ENCODE measurements at places on chromosomes 6 and 20.

GRCh38 chr20:63123331-63123741, 92.6 kb downstream of the YTHDF1 start:
- DNase-seq: no peak

DNA sequence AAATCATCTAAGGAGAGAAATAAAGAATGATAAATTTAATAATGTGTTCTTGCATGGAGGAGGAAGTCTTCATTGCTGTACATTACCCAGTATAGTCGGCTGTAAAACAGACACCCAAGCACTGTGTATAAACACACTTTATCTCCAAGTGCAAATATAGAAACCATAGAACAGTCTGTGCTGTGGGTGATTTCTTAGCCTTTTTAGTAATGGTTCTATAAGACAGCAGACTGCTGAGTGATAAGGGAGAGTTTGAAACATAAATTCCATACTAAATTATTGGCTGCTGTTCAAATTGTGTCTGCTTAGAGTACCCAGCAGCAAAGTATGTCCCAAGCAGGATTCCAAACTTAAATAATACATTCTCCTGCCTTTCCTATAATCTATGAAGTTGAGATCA, 4.6 kb downstream of the FILIP1 start:
- no peak for DNase-seq

DNA sequence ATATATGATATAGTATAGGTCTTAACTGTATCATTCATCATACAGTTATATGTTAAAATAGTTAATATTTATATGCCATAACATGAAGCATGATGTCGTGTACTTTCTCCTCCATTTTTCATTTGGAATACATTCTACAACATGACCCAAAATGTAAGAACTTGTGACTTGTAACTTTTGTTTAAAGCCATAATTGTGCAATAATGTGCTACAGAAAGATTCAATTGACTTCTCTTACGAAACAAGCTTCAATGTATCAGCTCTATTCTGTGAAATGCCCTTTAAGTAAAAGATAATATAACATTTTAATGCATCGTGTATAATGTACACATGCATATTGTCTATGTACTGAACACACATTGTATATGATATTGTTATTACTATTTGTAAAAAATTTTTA, 76.7 kb upstream of the FABP7 start:
- DNase-seq: no peak

GRCh38 chr6:169893624-169894023, 142.2 kb downstream of the ERMARD start:
- DNase-seq: no peak

GRCh38 chr20:34927736-34928135, 27.9 kb downstream of the GSS start:
- no peak for DNase-seq

DNA sequence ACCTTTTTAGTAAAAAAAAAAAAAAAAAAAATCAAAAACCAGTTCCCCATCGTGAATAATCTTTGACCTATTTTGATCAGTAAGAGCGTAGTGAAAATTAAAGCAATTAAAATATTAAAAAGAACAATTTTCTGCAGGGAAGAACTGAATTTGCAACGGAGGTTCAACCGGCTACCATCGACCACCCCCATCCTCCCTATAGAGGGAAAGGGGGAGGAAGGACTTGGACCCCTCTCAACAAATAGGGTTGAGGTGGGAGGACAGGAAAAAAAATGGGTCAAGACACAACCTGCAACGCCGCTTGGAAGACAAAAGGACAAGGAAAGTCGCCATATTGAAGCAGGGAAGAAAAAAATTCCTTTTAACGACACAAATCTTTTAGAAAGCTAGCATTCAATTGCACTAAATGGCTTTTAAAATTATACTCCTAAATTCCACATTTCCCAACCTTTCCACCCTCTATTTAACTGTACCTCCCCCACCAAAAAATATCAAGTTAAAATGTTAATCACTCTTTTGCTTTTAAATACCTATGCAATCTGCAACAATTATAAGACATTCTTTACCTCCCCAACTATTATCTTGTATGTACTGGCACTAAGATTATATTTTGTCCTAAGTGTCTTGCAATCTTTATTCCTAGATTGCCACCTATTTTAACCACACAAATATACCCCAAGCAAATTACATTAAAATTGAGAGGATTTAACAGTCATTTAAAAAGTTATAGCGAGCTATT, 1.7 kb downstream of the PPP1R10 start:
- DNase-seq: peak; percentile 63

- DNase-seq: no peak
These were observed 41.2 kb upstream of the CHRNA4 start for GRCh38 chr20:63402181-63402859.

DNA sequence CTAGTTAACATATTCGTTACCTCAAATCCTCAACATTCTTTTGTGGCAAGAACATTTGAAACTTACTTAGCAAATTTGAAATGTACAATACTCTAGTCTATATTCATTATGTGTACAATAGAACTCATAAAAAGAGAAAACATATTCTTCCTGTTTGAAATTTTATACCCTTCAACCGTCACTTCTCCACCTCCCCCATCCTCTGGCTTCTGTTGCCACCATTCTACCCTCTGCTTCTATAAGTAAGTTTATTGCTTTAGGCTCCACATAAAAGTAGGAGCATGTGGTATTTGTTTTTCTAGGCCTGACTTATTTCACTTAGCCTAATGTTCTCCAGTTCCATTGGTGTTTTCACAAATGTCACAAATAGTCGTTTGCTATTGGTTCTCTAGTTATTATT, 205.3 kb downstream of the TENT5A start:
- DNase-seq: no peak

- no peak for DNase-seq
These were observed 7.2 kb downstream of the PEX3 start for GRCh38 chr6:143457563-143458359.

GRCh38 chr20:11766961-11767360, 150.7 kb upstream of the BTBD3 start:
- no peak for DNase-seq

DNA sequence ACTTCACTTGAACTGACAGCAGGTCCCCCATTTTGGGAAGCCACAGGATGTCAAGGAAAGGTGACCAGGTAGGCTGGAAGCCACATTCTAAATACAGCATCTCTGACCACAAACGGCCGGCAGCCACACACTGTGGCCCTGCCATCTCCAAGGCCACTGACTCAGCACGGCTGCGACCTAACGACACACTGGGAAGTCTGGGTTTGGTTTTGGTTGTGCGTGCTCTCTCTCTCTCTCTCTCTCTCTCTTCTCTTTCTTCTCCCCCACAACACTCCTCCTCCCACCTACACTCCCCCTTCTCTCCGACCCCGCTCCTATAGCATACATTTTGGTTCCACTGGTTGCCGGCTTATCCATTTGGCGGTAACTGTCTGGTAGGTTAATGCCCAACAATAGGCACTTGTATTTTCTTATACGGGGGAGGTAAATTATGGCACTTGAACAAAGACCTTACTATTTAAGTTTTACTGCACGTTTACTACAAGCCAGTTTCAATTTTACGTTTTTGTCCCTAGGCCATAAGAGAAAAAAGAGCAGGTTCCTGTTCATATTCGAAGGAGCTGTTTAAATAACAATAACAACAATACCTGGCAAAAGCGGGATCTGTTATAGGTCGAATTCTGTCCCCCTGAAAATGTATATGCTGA, 103.6 kb downstream of the GMDS start:
- no peak for DNase-seq

GRCh38 chr20:47296950-47297349, 59.5 kb downstream of the ZMYND8 start:
- DNase-seq: no peak

- DNase-seq: no peak
These were observed 44.3 kb upstream of the PTGIS start for GRCh38 chr20:49612127-49612738.

- peak; percentile 78 for DNase-seq
These were observed at the start of gene ZNF512B for GRCh38 chr20:63969838-63970713. ZNF512B (minus strand) TSS chr20:63969930; CDS start chr20:63967950, 1,980 bp downstream.

DNA sequence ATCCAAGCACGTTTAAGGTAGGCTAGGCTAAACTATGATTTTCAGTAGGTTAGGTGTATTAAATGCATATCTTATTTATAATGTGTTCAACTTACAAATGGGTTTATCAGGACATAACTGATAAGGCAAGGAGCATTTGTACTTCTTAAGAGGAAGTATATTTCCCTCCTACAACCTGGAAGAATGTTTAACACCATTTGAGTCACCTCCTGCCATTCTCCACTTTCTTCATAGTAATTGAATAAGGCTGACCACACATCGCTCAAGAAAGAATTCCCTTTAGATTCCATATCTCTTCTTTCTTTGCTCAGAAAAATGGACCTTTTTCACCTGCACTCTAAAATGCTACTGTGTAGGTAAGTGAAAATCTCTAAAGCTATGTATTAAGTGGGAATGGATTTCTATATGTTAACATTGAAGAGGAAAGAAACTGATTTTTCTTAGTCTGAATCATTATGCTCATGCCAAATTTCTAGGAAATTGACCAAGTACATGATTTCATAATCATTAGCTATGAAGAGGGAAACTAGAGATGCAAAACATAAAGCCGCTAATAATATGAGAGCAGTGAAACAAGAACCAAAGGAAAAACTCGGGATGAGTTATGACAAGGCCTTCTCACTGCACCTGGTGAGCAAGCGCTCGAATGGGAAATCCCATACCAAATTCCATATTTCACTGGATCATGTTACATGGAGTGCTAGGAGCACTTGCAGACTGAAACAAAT, 210.4 kb downstream of the ALDH8A1 start:
- DNase-seq: no peak

DNA sequence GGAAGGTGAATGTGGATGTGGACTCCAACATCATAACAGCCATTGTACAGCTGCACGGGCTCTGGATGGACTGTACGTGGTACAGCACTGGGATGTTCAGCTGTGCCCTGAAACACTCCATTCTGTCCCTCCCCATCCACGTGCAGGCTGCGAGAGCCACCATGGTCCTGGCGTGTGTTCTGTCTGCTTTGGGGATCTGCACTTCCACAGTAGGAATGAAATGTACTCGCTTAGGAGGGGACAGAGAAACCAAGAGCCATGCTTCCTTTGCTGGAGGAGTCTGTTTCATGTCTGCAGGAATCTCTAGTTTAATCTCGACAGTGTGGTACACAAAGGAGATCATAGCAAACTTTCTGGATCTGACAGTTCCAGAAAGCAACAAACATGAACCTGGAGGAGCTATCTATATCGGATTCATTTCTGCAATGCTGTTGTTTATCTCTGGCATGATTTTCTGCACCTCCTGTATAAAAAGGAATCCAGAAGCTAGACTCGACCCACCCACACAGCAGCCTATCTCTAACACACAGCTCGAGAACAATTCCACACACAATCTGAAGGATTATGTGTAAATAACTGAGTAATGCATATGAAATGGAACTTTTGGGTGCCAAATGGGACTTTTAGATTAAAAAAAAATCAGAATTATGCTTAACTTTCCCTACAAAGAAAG, 12.1 kb downstream of the CLDN20 start:
- no peak for DNase-seq

DNA sequence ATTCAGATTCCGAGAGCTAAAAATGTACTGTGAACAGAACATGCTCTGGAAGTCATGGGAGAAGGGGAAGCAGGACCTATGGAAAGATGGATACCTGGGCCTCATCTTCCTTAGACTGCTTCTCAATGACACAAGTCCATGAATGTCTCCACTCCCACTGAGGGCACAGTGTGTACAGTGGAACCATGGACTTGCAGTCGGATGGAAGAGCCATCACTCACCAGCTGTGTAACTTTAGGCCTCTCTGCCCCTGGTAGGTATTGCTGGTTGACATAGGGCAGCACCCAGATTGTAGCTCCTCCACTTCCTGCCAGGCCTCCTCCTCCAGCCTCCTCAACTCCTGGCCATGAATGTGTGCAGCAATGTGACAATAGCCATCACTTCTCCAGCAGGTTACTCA, 52.5 kb downstream of the MAFB start:
- DNase-seq: no peak

DNA sequence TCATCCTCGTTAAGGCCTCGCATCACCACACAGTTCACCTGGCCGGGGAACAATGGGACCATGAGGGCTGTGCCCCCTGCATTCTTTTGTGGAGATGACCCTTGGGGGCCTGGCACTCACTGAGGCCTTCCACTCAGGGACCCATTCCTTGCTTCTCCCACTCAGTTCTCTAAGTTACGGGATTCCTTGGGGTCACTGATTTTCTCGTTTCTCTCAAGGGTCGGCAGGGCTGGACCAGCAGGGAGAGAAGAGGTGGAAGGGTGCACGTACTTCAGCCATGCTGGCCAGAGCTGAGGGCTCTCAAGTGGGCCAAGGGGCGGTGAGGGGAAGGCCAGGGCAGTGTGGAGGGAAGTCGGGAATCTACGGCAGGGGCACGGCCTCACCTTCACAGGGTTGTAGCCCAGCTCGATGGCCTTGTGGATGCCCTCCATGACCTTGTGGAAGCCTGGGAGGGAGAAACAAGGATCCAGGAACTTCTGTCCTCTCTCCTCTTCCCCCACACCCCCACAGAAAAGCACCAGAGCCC, 20.8 kb downstream of the MOCS1 start:
- DNase-seq: no peak

All from activated CD4-positive, alpha-beta T cell treated with anti-CD3 and anti-CD28 coated beads, Interleukin-2, Interleukin-4, amounts not matched to agents 100 ng/mL and 50 ng/mL, durations not matched to agents 16 hours and 8 hours (primary cell).